ENCODE measurements at places on chromosomes 16 and 17. TPM values are rescaled to one million over a fixed set of nuclear protein-coding genes. Genes with fewer than 3 reads are reported as not detected.

The TELO2 gene
- polyA plus RNA-seq, result 28.5 TPM

The CD19 gene
- not detected for polyA plus RNA-seq

The PGAP3 gene
- 10.6 TPM for polyA plus RNA-seq

The SLC5A10 gene
- 0.10 TPM for polyA plus RNA-seq

GRCh38 chr16:78925083-78925767 is 675.3 kb downstream of the MAF start:
- no peaks in the 10 kb centered on the region for H3K4me1 ChIP-seq
- no peaks in the 10 kb centered on the region for H3K27me3 ChIP-seq
- peak; percentile 23 for DNase-seq
- no peaks in the 10 kb centered on the region for H3K36me3 ChIP-seq
- H3K4me3 ChIP-seq, result no peak overlapping the region
